ENCODE measurements at places on chromosomes 7 and 10.

- DNase-seq: no peak
Measured at GRCh38 chr10:72132854-72133253, 44.5 kb upstream of the SPOCK2 start.

GRCh38 chr10:79979310-79979975 is 30.5 kb upstream of the SFTPD start:
- DNase-seq: no peak

DNA sequence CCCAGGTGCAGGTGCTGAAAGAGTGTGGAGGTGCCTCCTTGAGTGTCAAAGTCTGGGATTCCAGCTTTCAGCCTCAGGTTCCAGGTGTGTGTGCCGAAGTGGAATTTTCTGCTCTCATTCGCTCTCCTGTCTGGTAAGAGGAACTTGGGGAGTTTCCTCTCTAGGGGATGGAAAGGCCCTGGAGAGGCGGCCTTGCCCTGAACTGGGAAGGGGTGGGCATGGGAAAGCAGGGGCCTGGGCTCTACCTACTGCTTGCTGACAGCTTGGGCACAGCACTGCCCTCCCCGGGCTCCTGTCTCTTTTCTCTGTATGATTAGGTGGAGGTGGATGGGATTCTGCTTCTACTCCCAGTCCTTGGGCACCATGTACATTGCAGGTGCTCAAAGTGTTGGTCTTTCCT is 192.8 kb downstream of the ZNF716 start:
- DNase-seq: no peak

DNA sequence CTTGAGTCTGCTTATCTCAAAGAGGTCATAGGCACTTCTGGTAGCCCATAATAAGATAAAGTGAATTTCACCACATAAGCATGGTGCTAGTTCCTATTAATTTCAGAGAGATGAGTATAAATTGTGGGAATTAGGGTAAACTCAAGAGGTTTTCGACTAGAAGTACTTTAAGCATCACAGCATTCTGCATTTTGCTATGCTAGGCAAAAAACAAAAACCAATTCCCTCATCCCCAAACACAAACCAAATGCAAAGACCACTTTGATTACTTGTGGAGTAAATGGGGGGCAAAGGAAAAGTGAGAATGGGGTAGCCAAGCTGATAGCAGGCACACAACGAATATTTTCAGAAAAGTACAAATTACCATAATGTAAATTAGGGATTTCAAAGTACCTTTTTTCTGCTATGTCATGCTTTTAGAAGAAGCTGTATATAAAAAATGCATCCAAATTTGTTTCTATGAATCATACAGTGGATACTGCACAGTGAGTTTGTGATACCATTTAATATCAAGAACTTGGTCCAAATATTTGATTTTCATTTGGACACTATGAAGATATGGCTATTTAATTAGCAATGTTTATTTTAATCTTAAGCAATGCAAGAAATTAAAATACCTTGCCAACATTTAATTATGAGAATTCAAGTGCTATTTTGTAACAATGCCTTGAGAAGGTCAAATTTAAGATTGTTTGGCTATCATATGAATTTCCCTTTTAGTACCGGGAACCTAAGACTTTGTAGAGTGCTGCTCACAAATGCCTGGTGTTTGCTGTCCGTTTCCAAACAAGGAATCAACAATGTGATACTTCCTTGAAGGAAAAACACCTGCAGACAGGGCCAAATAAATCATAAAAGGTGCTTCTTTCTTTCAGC is 455.5 kb downstream of the PHTF2 start:
- DNase-seq: no peak

- DNase-seq: no peak
Measured at GRCh38 chr7:87225696-87226095, 6.2 kb upstream of the TMEM243 start.

GRCh38 chr10:28468707-28469483 is 64.0 kb upstream of the WAC start:
- no peak for DNase-seq

DNA sequence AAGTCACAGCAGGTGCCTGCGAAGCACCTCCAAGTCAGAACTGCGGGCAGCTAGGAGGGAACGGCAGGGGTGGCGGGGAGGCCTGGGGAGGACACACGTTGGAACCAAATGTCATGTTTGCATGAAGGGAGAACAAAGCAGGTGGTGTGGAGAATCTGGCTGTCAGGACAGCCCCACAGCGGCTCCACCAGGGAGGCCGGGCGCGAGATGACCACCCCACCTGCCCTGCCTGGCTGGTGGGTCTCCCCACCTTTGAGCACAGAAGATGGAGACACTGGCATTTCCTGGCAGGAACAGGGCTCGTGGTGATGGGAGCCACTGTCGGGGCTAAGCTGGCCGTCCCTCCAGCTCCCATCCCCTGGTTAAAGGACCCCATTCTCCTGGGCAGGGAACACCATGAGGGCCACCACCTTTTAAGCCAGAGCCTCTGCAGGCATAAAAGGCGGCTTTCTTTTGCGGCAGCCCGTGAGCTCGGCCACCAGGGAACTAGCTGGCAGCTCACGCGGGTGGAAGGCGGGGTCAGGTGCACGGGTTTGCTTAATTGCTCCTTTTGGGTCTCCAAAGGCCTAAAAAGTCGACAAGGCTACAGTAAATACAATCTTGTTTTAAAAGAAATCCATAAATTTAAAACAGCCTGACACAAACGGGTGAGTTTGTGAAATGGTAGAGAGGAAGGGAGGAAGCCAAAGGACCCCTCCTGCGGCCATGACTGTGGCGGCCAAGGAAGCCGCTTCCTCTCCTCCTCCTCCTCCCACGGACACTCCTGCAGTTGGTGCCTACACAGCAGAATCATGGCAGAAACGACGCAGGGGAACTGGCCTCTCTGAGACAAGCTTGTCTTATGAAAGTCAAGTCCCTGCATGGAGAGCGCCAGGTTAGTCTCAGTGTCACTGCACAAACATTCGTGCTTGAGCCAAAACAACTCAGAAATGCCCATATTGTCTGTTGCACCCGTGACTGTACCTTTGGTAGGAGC is 213.8 kb downstream of the DNAJB6 start:
- DNase-seq: no peak

DNA sequence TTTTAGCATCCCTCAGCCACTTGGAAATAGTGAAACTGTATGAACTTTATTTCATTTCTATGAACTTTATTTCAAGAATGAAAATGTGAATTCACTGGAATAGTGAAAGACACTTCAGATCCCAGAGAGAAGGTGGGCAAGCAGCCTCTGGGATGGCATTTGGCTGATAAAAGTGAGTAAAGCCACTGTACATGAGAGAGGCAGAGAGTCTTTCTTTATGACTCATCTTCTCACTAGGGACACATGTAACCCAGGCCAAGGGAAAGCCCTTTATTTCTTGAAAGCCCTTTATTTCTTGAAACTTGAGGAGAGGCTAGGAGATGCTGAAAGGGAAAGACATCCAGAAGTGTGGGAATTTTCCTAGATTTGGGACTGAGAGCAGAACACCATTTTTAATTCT is 148.9 kb upstream of the SMIM30 start:
- no peak for DNase-seq

DNA sequence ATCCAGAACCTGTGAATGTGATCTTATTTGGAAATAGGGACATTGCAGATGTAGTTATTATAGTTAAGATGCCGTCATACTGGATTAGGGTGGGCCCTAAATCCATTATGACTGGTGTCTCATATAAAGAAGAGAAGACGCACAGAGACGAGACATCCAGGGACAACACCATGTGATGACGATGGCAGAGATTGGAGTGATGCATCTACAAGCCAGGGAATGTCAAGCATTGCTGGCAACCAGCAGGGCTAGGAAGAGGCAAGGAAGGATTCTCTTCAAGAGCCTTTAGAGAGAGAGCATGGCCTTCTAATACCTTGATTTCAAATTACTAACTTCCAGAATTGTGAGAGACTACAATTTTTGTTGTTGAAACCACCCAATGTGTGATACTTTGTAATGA is 345.8 kb downstream of the PTEN start:
- no peak for DNase-seq

GRCh38 chr7:135831455-135832195 is 83.0 kb upstream of the FAM180A start:
- no peak for DNase-seq

DNA sequence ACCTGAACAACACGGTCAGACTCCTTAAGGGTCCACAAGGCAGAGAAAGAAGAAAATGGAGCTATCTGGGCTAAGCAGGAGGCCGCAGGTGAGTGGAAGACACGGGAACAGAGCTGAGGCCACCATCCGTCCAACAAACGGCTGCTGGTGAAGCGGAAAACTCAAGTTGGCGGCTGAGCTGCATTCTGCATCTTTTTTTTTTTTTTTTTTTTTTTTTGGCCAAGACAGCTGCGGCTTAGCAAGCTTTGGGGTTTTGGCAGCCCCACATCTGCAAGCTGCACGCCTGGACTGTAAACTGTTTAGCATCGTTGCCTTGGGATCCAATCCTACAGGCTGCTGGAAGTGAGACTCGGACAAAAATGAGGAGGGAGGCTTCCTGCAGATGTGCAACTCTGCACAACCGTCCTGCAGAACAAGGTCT is 37.4 kb downstream of the RGS10 start:
- DNase-seq: no peak

GRCh38 chr10:112022196-112022595 is 161.4 kb downstream of the GPAM start:
- DNase-seq: no peak

DNA sequence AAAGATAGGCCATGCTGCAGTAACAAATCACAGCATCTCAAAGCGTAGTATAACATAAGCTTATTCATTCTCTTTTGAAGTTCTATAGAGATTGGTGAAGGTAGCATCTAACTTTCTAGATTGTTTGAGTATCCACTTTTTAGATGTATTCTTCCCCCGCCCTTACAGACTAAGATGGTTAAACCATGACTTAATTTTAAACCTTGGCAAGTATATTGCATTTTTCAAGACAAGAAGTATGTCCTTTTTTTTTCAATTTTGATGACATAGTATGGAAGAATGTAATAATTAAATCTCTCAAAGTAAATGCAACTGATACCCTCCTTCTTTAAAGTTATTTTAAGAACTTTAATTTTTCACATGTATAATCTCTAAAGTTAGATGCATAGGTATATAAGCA is 190.0 kb downstream of the KCND2 start:
- no peak for DNase-seq

DNA sequence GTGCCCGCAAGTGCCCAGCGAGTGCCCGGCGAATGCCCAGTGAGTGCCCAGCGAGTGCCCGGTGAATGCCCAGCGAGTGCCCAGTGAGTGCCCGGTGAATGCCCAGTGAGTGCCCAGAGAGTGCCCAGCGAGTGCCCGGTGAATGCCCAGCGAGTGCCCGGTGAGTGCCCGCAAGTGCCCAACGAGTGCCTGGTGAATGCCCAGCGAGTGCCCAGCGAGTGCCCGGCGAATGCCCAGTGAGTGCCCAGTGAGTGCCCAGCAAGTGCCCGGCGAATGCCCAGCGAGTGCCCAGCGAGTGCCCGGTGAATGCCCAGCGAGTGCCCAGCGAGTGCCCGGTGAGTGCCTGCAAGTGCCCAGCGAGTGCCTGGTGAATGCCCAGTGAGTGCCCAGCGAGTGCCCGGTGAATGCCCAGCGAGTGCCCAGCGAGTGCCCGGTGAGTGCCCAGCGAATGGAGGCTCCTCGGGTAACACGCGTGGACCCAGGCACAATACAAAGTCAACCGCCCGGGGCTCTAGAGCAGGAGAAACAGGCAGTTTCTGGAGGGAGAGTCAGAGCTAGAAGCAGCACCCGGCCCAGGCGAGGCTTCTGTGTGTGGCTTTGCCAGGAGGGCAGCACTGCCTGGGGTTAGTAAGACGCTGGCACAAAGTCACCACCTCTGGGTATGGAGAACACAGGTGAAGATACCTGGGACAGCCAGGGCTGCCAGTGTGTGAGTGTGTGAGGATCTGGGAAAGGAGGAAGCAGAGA is 38.2 kb upstream of the CFAP46 start:
- no peak for DNase-seq

DNA sequence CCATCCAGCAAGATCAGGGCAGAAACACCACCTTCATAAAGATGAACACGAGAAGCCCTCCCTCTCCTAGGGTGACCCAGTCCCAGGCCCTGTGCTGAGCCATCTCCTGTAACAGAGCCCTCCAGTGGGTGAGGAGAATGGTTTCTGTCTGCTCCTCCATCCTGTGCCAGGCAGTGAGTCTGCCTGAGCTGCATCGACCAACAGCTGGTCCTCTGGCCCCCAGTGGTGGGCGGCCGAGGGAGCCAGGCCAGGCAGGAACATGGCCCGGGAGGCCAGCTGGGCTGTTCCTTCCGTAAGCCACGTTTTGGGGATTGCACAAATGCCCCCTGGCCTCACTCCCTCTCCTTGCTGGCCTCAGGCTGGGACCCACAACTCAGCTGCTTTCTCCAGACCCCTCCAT is 73.5 kb downstream of the GRB10 start:
- no peak for DNase-seq

- DNase-seq: no peak
Measured at GRCh38 chr10:99854860-99855259, 72.4 kb downstream of the ABCC2 start.
